Posterior cingulate gyrus (tissue), 11 donors: ENCODE measurements at places on chromosomes 12 and 14.

- no peak for DNase-seq
These were observed 154.6 kb downstream of the SLC6A15 start for GRCh38 chr12:84757978-84758377.

DNA sequence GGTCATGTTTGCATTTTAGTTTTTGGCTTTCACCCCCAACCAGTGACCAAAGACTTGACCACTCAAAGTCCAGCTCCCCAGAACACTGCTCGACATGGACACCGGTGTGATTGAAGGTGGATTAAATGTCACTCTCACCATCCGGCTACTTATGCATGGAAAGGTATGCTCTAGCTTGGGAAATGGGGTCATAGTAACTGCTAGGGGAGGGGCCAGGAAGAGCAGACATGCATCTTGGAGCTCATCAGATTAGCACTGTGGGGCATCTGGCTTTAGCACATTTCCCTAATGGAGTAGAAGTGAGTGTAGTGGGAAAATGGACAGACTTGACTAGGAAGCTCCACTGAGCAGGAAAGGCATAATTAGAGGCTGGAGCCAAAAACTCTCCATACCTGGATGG, 2.8 kb downstream of the PCBP2 start:
- no peak for DNase-seq

DNA sequence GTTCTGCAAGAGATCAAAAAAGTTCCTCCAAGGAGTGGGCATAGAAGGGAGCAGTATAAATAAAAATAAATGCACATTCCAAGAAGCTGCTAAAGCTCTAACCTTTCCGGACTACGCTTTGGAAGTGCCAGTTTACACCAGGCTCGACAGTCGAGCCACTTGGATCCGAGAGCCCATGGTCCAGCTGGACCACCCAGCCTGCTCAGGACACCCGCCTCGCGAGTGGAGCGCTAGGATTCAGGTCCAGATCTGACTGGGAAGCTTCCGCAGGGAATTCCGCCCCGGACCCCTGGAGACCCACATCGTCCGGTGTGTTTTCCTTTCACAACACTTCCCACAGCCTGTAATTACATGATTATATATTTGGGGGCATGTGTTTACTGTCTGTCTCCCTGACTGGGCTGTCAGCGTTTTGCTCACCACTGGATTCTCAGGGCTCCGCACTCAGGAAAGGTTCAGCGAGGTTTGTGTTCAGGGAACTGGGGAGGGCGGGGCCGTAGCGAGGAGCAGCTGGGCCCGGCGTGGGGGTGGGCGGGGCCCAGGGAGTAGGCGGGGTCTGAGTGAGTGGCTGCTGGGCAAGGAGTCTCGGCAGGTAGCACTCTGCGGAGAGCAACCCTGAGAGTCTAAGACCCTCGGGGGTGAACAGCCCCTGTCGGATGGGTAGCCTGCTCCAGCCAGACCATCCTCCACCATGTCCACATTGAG, 52.3 kb upstream of the TMEM263 start:
- DNase-seq = no peak

- DNase-seq = no peak
These were observed 45.5 kb upstream of the RERGL start for GRCh38 chr12:18135509-18135908.

DNA sequence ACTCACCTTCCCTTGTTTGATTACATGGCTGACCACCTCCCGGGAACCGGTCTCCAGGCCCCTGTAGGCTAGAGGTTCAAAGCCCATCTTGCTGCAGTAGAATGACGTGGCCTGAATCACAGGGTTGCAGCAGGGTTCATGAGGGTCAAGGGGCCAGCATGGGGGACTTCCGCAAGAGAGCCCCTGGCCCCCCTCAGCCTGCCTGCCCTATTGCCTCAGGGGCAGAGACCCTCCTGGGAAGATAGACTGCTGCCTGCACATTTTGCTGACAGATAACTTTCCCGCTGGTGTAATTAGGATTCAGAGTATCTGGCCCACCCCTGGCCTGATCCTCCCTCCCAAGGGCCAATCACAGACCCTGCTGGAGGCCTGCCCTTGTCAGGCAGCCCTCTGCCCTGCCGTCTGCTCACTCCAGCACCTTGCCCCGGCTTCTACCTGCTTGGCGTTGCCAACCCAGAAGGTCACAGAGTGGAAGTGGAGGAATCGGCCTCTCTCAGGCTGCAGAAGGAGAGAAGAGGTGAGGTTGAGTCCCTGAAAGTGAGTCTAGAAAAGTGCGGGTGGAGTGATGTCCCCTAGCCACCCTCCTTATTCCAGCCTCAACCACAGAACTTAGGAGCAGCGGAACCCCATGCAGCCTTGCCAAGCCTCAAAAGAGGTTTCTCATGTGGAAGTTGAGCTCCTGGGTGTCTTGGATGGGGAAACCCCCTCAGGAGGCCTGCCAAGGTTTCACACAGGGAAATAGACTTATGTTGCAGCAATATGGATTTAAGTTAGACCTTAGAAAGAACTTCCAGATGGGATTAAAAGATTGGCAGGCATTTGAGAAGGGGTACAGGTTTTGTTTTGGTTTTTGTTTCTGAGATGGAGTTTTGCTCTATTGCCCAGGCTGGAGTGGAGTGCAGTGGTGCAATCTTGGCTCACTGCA, 1.1 kb downstream of the HPD start:
- no peak for DNase-seq

DNA sequence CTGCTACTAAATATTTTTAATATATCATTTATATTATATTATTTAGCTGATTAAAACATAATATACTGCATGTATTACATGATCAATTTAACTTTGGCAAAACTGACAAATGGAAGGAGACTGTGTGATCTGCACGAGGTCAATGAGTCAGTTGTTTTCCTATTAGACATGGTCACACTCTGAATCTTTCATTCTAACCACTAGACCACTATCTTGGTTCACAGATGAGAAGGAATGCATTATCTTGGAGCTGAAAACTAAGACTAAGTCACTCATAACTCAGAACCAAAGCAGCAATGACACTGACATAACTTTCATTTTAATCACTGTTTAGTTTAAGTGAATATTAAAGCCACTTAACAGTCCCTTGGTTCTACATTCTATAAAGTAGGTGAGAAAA, 37.4 kb downstream of the GNPTAB start:
- no peak for DNase-seq

DNA sequence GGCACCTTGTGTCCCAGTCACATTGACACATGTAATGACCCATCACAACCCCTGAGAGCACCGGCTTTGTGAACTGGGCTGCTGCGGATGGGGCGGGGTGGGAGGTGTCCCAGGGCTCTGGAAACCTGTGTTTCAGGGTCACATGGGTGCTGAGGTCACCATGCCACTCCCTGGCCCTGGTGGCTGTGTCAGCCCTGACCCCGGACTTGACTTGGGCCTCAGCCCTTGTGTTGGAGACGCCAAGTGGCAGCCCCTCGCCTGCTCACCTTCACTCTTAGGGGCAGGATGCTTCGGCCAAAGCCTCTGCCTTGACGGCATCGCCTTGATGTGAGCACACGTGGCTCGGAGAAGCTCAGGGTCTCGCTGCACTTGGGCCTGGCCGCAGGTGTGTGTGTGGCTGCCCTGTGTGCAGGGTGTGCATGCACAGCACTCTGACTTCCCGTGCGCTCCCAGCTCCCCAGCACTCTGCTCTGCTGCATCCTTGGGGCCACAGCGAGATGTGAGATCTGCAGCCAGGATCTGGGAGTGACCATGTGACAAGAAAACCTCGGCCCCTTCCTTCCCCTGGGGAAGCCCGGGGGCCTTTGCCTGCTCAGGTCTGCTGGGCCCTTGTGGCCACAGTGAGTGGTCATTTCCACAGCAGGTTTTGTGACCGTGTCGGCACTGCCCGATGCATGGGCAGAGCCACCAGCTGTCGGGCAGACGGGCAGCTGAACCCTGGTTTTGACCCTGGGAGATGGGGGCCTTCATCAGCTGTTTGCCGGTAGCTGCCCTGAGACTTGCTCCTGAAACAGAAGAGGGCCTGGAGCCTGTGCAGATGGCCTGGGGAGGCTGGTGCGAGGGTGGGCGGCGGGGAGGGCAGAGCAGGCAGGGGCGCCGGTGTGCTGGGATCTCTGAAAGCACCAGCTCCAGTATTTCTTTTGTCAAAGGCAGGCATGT, 167.4 kb downstream of the KIF26A start:
- peak; percentile 80 for DNase-seq

DNA sequence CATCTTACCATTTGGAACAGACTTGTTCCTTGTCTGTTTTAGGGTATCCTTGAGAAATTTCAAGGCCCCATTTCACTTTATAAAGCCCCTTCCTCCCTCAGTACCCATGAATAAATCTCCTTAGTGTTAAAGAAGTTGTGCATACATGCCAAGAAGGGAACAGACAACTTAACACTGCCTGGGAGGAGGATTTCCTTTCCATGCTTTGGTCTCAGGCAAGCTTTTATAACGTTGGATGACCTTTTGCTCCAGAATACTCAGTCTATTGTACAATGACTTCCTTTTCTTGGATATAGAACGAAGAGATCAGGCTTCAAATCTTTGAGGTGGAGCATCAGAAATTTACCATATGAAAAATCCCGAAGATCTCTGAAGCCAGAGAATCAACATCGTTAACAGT, 551.4 kb downstream of the PRKD1 start:
- DNase-seq = no peak

- DNase-seq = no peak
These were observed 59.4 kb downstream of the DDX51 start for GRCh38 chr12:132084621-132085290.

GRCh38 chr14:64830961-64831360, 48.7 kb downstream of the SPTB start:
- no peak for DNase-seq

DNA sequence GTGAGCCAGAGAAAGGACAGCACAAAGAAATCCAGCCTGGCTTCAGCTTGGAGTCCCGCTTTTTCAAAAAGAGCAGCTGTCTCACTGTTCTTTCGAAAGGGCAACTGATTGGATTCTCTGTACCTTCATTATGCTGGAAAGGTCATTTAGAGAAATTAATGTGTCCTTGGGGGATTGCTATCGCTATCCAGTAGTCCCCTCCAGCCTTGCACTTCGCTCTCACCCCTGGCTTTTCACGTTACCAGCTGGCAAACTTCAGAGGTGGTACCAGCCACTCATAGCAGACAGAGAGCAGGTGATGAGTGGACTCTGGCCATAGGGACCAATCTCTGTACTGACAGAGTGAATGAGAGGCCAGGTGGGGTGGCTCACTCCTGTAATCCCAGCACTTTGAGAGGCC, 11.8 kb upstream of the NUAK1 start:
- DNase-seq = no peak

GRCh38 chr12:88273875-88274274, 131.8 kb downstream of the TMTC3 start:
- no peak for DNase-seq

DNA sequence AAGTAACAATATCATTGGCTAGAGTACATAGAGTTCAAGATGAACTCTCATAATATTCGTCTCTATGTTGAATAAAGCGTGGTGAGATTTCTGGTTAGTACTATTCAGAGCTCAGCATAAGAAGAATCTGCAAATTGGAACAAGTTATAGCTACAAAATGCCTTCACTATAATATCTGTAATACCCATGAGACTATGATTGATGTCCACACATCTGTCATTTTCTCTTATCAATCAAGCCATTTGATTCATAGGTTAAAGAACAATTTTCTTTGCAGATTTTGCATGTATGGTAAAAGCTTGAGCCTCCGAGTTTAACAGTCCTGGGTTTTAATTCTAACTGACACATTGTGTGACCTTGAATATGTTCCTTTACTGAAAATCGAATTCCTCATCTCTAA, 1.4 kb downstream of the SOCS4 start:
- no peak for DNase-seq

DNA sequence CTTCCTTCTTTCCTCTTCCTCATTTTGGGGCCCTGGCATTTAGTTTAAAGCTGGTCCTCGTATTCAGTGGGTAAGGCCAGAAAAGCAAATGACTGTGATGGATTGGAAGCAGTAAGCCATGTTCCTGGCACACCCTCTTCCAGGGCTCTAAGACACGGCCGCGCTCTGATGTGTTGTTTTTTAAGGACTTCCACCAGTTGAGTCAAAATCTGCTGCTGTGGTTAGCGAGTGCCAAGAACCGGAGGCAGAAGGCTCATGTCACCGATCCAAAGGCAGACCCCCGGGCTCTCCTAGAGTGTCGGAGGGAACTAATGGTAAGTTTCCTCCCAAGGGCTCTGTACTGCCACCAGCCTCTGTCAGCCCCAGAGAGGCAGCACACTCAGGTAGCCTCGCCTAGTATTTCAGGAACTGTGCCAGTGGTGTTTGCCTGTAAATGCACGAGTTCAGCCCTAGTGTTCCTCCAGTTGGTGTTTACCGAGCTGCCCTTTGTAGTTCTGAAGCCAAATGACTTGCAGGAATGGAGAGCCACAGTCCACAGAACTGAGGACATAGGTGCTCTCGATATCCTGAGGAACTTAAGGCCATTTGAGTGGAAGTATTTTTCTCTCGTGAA, 72.7 kb downstream of the ESR2 start:
- DNase-seq = no peak

- no peak for DNase-seq
These were observed 1.6 kb downstream of the CACNA1C start for GRCh38 chr12:2054091-2055018.

DNA sequence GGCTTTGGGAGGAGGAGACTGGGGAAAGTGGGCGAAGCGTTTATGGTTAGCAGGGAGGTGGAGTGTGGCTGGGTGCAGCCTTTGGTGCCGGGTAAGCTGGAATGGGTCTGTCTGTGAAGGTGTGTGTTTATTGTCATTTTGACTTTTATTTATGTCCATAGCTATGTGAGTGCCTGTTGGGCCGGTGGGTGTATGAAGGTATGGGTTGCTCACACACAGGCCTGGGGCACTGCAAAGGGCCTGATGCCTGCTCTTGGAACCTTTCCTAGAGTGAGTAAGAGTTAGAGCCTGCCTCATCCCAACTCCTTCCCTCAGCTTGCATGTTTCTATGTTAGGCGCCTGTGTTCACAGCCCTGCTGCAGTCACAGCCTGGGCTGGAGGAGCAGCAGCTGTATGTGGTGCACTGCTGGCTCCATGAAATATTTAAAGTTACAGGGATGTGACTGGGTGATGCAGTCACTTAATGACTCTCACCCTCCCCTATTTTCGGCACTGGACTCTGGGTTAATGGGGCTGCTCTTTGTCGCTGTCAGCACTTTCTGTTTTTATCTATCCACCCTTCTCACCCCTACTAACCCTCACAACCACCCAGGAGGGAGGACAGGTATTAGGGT, 2.6 kb upstream of the PPP1R1A start:
- no peak for DNase-seq

- DNase-seq = no peak
These were observed 255.3 kb downstream of the RAD51B start for GRCh38 chr14:68074765-68075381.

GRCh38 chr14:104393898-104394381, 185.6 kb upstream of the C14orf180 start:
- no peak for DNase-seq

DNA sequence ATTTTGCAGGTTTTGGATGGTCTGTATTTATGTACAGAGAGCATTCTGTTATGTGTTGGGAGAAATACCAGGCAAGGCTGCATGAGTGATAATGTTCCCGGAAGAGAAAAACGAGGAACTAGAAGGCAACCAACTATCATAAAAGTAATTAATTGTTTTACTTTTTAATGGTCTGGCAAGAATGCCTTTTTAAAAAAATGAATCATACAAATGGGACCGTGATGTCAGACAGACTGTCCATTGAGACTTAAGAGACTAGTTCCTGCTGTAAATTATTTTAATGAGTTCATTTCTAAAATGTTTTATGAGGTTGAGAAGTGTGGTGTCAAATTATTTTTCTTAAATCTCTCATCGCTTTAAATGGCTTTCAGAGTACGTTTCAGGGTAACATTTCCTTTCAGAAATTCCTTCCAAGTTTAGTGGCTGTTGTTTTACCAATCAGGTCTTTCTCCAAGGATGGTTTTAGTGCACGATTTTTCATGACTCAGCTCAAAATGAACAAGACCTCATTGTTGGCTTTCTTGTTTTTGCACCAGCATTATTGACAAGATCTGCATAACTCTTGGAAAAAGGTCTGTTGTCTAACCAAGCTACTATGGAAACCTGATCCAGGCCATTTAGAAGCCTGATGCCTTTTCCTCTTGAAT, 86.1 kb upstream of the ARHGAP5 start:
- no peak for DNase-seq
